ENCODE measurements at places on chromosomes 12 and 14. TPM values are rescaled to one million over a fixed set of nuclear protein-coding genes. Genes with fewer than 3 reads are reported as not detected.

- no peak overlapping the region for H3K27ac ChIP-seq
- no peaks in the 10 kb centered on the region for H3K27me3 ChIP-seq
- no peaks in the 10 kb centered on the region for H3K4me1 ChIP-seq
- no peaks in the 10 kb centered on the region for H3K36me3 ChIP-seq
Measured at GRCh38 chr14:78902010-78902623, 731.9 kb downstream of the NRXN3 start.

- DNase-seq, result no peak
- H3K4me3 ChIP-seq, result peak within 1 kb of the TSS; percentile 30
- H3K27me3 ChIP-seq, result no peaks in the 10 kb centered on the region
- H3K27ac ChIP-seq, result no peak within 1 kb of the TSS
- no peaks in the 10 kb centered on the region for H3K36me3 ChIP-seq
- H3K4me1 ChIP-seq, result no peaks in the 10 kb centered on the region
Measured at GRCh38 chr14:67411820-67412421, at the start of gene PLEK2. Gene PLEK2, minus strand, starts transcription at chr14:67412165. Its CDS starts 106 bp downstream, at chr14:67412059.

The HCAR2 gene
- not detected for total RNA-seq

The KRT82 gene
- not detected for total RNA-seq

- no peaks in the 10 kb centered on the region for H3K4me1 ChIP-seq
- no peak for DNase-seq
- H3K27ac ChIP-seq, result no peak overlapping the region
- H3K4me3 ChIP-seq, result no peak overlapping the region
- H3K27me3 ChIP-seq, result no peaks in the 10 kb centered on the region
Measured at GRCh38 chr14:59419303-59419702, 45.9 kb downstream of the GPR135 start.

DNA sequence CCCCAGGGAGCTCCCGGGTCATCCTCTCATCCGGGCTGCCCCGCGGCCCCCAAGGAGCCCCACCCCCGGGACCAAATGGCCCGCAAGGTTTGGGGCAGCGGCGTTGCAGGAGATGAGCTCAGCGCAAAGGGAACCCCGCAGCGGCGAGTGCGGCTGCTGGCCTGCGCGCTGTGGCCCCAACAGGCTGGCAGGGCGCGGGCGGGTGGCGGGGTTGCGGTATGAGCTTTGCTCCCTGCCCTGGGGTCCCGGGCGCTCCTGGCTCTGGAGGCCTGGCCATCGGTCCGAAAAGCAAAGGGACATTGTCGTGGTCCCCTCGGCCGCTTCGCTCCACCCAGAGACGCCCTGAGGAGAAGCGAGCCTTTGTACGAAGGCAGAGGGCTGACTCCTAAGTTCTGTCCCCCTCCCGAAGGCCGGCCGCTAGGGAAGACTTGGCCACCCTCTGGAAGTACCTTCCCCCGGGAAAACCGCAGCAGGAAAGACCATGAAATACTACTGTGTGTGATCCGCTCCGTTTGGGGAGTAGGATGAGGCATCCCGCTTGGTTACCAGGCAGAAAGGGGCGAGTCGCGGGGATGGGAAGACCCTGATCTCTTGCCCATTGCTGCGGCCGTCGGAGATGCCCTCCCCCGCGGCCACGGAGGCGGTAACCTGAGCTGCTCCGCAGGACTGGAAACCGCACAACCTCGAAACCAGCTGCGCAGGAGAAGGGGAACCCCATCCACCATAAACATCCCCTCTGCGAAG is 620 bp upstream of the NID2 start:
- peaks cover 20% of the 10 kb centered on the region for H3K27me3 ChIP-seq
- no peak overlapping the region for H3K27ac ChIP-seq
- H3K4me3 ChIP-seq, result peak overlapping the region; percentile 77
- no peak for DNase-seq
- H3K36me3 ChIP-seq, result peaks cover 5% of the 10 kb centered on the region

- H3K27me3 ChIP-seq, result peaks cover 20% of the 10 kb centered on the region
- no peak overlapping the region for H3K4me3 ChIP-seq
- no peak overlapping the region for H3K27ac ChIP-seq
- H3K4me1 ChIP-seq, result peaks cover 6% of the 10 kb centered on the region
Measured at GRCh38 chr14:51424561-51425251, 184.7 kb downstream of the TMX1 start.

The KMT2D gene
- 120 TPM for total RNA-seq

- H3K27me3 ChIP-seq, result peaks cover 23% of the 10 kb centered on the region
- no peak for DNase-seq
- no peaks in the 10 kb centered on the region for H3K4me1 ChIP-seq
Measured at GRCh38 chr14:93379831-93380230, 32.8 kb downstream of the COX8C start.

DNA sequence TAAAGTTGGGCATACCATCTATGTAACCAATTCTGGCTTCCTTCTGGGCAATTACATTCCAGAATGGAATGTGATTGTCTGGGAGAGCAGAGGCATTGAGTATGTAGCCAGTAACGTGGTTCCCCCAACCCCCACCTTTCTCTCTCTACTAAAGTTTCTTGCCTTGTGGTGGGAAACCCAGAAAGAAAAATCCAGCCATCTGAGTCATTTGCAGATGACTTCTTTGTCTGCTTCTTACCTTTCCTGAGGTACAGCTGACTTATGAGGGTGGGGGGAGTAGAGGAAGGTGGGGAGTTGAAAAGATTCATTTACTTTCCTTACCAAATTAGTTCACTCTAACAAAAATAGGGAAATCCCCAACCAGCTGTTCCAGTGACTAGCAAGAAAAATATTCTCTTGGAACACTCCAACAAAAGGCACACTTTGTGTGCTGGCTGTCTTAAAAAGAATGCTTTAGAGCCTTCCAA is 112.1 kb upstream of the FRMD6 start:
- H3K4me3 ChIP-seq, result no peak overlapping the region
- no peaks in the 10 kb centered on the region for H3K36me3 ChIP-seq
- no peak overlapping the region for H3K27ac ChIP-seq
- H3K27me3 ChIP-seq, result peaks cover 36% of the 10 kb centered on the region

The CPNE6 gene
- not detected for total RNA-seq

DNA sequence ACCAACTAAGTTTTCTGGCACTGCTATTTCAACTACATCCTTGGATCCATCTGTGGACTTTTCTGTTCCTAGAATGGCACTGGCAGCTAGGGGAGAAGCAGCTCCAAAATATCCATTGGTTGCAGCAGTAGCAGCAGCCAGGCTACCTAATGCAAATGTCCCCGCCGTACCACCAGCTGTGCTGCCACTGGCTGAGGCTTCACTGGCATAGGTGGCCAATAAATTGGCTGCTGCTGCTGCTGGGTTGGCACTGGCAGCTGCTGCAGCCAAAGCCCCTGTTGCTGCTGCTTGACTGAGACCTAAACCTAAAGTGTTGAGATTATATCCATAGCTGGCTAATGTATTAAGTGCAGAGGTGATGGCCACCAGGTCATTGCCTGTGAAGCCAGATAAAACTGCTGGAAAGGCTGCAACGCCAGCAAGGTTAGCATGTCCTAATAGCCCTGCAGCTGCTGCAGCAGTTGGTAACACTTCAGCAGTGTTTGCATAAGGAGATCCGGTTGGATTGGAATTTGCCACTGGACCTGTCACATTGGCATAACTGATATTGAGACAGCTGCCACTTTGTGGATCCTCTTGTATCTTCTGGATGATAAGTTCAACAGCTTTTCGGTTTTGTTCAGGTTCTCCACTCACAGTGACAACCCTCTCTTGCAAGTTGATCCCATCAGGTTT is 149.5 kb downstream of the NOVA1 start:
- H3K27ac ChIP-seq, result no peak overlapping the region
- DNase-seq, result no peak
- no peak overlapping the region for H3K4me3 ChIP-seq
- H3K4me1 ChIP-seq, result no peaks in the 10 kb centered on the region

- H3K4me3 ChIP-seq, result no peak overlapping the region
- peaks cover 63% of the 10 kb centered on the region for H3K4me1 ChIP-seq
- H3K27ac ChIP-seq, result no peak overlapping the region
- DNase-seq, result no peak
Measured at GRCh38 chr14:75563931-75564330, 14.5 kb upstream of the FLVCR2 start.

DNA sequence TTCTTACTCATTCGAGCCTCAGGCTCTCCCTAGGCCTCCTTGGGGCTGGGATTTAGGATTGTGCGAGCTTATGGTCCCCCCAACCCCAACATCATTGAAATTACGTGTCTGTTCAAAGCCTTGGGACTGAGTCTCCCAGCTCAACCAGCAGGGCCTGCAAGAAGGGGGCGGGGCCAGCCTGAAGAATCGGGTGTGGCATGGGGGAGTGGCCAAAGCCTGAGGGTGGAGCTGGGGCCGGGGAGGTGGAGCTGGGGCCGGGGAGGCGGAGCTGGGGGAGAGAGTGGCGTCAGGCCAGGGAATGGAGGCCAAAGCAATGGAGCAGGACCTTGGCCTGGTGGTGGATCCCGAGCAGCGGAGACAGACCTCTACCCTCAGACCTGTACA is 24.3 kb upstream of the HSPB8 start:
- H3K27me3 ChIP-seq, result peaks cover 12% of the 10 kb centered on the region
- no peaks in the 10 kb centered on the region for H3K4me1 ChIP-seq
- H3K36me3 ChIP-seq, result no peaks in the 10 kb centered on the region
- no peak for DNase-seq

DNA sequence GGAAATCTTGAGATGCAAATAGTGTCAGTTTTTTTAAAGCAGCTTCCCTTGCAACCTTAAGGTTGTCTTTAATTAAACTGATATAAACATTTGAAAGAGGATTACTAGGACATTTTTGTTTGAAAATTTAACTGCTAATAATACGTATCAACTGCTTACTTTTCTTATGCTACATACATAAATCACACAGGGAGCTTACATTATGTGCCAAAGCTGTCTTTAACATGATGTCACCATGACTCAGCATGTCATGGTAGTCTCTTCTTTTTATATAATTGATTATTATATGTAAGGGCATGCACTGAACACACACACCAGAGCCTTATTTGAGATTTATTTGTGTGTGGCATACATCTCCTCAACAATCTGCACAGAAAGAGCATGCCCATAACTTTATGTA is 63.0 kb upstream of the PTHLH start:
- no peak overlapping the region for H3K27ac ChIP-seq
- no peak for DNase-seq
- no peaks in the 10 kb centered on the region for H3K27me3 ChIP-seq
- H3K4me1 ChIP-seq, result no peaks in the 10 kb centered on the region
- H3K4me3 ChIP-seq, result no peak overlapping the region

The ITGA7 gene
- 4.2 TPM for total RNA-seq

GRCh38 chr14:52080808-52081755 is 12.2 kb upstream of the NID2 start:
- H3K36me3 ChIP-seq, result peaks cover 13% of the 10 kb centered on the region
- H3K27me3 ChIP-seq, result peaks cover 17% of the 10 kb centered on the region
- peaks cover 6% of the 10 kb centered on the region for H3K4me1 ChIP-seq
- no peak overlapping the region for H3K27ac ChIP-seq

The LALBA gene
- total RNA-seq, result not detected

DNA sequence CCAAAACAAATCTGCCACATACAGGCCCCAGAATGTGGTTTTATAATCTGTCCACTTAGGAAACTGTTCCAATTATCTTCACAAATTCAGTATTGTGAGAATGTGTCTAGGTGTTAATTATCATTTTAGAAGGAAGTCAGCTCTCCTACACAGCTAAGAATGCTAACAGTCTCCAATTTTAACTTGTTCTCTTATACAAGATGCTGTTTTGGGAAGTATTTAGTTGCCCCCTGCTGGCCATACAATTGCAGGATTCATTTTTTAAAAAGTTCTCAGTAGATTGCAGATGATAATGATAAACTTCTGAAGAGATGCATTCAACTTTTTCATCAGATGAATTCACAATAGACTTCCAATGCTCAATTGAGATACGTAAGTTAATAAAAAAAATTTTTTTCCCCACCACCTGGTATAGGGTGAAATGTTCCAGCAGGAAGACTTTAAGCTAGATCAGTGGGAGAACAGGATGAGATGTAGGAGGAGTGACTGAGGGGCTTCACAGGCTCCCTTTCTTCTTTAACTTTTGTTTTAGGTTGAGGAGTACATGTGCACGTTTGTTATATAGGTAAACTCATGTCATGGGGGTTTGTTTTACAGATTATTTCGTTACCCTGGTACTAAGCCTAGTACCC is 27.3 kb upstream of the OSBPL8 start:
- no peak overlapping the region for H3K4me3 ChIP-seq
- no peak for DNase-seq
- no peaks in the 10 kb centered on the region for H3K27me3 ChIP-seq
- H3K27ac ChIP-seq, result peak overlapping the region; percentile 72
- peaks cover 40% of the 10 kb centered on the region for H3K4me1 ChIP-seq

GRCh38 chr12:33427071-33427470 is 12.5 kb downstream of the SYT10 start:
- H3K27ac ChIP-seq, result no peak overlapping the region
- no peak overlapping the region for H3K4me3 ChIP-seq

- H3K4me3 ChIP-seq, result no peak overlapping the region
- H3K27ac ChIP-seq, result no peak overlapping the region
- DNase-seq, result no peak
- no peaks in the 10 kb centered on the region for H3K27me3 ChIP-seq
Measured at GRCh38 chr12:65517656-65518210, 239.2 kb downstream of the MSRB3 start.

GRCh38 chr12:114403011-114403689 is 2.8 kb downstream of the TBX5 start:
- no peaks in the 10 kb centered on the region for H3K4me1 ChIP-seq
- H3K4me3 ChIP-seq, result no peak overlapping the region
- no peak overlapping the region for H3K27ac ChIP-seq
- no peak for DNase-seq
- peaks cover 73% of the 10 kb centered on the region for H3K27me3 ChIP-seq

DNA sequence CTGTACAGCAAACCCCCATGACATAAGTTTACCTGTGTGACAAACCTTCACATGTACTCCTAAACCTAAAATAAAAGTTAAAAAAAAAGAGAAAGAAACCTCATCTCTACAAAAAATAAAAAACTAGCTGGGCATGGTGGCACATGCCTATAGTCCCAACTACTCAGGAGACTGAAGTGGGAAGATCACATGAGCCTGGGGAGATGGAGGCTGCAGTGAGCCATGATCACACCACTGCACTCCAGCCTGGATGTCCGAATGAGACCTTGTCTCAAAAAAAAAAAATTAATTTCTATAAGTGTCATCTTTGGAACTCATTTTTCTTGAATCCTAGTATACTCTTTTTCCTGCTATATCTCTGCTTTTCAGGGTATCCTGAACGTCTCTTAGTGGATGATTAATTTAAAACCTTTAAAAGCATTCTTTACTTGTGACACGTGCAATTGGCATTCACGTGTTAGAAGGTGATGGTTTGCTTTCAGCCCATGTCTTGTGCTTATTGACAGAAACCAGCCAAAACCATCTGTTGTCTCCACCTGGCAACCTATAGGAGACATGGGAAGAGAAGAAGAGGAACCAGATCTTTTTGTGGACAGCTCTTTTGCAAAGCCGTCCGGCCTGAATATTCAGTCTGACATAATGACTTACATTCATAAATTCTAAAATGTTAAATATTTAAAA is 30.6 kb upstream of the PPFIBP1 start:
- H3K4me3 ChIP-seq, result no peak overlapping the region
- H3K36me3 ChIP-seq, result no peaks in the 10 kb centered on the region
- peaks cover 30% of the 10 kb centered on the region for H3K27me3 ChIP-seq
- no peak for DNase-seq
- peaks cover 7% of the 10 kb centered on the region for H3K4me1 ChIP-seq

GRCh38 chr14:56650048-56650447 is 70.5 kb downstream of the TMEM260 start:
- no peaks in the 10 kb centered on the region for H3K27me3 ChIP-seq
- no peak overlapping the region for H3K27ac ChIP-seq
- no peaks in the 10 kb centered on the region for H3K4me1 ChIP-seq
- no peaks in the 10 kb centered on the region for H3K36me3 ChIP-seq
- no peak for DNase-seq

The SH2B3 gene
- total RNA-seq, result 10.0 TPM

GRCh38 chr14:73870525-73871235 is 16.0 kb upstream of the ZNF410 start:
- H3K27ac ChIP-seq, result no peak overlapping the region
- no peak overlapping the region for H3K4me3 ChIP-seq
- no peaks in the 10 kb centered on the region for H3K4me1 ChIP-seq
- H3K36me3 ChIP-seq, result no peaks in the 10 kb centered on the region

The MORN3 gene
- 0.17 TPM for total RNA-seq

All from natural killer cell treated with Interleukin-12 subunit alpha and Interleukin-12 subunit beta and Interleukin-15 and Interleukin-18, amount 100 ng/mL, for 72 hours (primary cell).